ENCODE measurements at places on chromosomes 2 and 18.

DNA sequence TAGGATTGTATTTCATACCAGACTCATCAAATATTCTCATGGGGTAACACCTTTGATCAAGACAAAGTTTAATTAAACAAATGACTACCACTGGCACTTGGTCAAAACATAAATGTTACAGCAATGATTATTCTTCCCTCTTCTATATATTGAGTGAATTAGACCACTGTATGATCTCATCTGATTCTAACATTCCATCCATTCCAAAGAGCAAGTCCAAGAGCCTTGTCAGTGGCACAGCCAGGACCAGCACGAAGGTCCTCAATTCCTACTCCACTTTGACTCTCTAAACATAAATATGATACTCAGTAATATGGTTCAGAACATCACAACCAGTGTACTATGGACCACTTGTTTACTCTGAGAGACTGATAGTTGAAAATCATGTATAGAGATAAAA is 86.4 kb downstream of the AP1S3 start:
- DNase-seq = no peak

DNA sequence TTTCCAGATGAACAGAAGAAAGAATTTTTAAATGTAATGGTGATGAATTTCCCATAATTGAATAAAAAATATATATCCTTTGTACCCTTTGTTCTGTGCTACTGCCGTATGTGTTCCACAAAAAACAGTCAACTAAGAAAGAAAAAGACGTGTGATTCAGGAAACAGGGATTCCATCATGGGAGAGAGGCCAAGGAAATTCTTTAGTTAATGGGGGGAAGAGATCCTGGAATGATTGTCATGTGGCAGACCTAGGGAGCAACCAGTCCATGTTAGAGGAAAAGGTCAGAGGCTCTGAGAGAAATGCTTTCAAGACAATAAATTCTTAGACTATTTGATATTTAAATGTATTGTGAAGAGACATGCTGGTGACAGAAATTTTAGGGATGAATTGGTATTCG is 76.6 kb downstream of the CPO start:
- DNase-seq = no peak

DNA sequence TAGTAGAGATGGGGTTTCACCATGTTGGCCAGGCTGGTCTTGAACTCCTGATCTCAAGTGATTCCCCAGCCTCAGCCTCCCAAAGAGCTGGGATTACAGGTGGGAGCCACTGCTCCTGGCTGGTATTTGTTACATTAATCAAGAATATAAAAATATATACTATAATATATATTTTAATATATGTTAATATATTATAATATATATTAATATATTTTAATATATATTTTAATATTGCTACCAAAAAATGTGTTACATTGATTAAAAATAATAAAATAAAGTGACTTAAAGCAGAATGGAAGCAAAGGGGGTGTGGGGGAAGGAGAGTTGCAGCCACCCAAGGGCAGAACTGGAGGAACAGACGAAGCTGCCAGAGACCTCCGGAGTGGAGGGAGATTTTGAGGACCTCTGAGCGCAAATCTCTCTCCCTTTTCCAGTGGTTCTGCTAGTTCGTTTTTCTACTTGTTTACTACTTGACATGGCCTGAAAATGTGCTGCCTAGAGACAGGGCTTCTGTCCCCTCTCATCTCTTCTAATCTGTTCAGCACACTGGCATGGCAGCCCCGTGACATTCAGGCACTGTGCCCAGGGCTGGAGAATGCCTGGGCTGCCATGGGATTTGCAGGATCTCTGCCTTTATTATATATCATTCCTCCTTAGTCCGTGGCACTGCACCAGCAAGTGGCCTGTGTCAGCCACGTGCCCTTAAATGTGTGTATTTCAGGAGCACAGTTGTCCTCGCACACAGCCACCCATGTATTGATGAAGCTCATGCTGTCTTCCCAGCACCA is 47.9 kb upstream of the RAB12 start:
- no peak for DNase-seq

GRCh38 chr2:217451666-217452065 is 551.1 kb downstream of the TNS1 start:
- DNase-seq = no peak

GRCh38 chr2:83579507-83579906 is 879.6 kb downstream of the SUCLG1 start:
- DNase-seq = no peak

GRCh38 chr2:129550536-129550935 is 428.9 kb upstream of the RAB6C start:
- DNase-seq = no peak

DNA sequence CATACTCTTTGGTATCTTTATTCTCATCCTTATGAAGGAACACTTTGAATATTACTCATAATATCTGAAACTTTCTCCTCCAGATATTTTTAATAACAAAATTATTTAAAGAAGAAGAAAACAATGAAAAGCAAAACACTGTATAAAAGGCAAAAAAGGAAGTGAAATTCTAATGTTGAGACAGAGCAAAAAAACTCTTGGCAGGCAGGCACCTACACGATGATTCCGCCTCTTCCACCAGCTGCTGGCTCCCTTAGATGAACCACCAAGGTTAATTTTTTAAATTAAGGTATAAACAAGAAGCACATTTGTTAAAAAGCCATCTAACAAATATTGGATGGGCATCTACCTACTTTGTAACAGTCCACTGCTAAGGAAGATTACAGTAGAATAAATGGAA is 434.7 kb downstream of the EPHA4 start:
- DNase-seq = no peak

- DNase-seq = no peak
Observed at GRCh38 chr2:73285159-73285739, 971 bp upstream of the FBXO41 start.

DNA sequence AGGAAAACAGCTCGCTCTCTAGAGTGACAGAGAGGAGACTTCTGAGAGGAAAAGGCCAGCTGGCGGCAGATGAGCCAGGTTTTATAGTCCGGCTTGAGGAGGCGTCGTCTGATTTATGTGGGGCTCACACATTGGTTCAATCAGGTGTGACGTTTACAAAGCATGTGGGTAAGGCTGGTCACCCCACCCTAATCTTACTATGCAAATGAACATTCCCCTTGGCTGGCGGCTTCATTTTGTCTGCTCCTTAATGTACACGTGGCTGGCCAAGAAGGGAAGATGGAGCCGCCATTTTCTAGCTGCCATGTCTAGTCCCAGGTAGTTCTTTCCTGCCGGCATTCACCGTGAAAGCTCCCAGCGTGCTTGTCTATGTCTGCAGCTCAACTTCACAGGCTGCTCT is 299.1 kb upstream of the SPRED2 start:
- DNase-seq = no peak

- DNase-seq = no peak
Observed at GRCh38 chr18:7035807-7036206, 81.8 kb downstream of the LAMA1 start.

DNA sequence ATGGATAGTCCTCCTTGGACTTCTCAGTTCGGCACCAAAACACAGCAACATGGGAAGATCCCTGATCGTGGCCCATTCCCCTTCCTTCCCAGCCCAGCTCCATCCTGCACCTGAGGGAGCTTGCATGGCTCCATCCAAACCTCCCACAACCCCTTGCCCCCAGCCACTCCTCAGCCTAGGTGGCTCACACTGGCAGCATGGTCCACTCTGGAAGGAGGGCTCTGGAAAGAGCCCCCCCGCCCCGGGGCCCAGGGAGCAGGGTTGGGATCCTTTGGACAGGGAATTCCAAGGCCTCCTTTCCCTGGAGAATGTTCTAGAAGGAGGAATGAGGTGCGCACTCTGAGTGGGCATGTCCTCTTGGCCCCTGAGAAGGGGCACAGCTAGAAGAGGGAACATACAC is 62.8 kb upstream of the ID2 start:
- DNase-seq = no peak

GRCh38 chr2:179265082-179265510 is 464 bp upstream of the SESTD1 start:
- no peak for DNase-seq

GRCh38 chr2:72193723-72194122 is 46.1 kb upstream of the CYP26B1 start:
- no peak for DNase-seq

GRCh38 chr2:46977280-46977665 is 61.7 kb upstream of the MCFD2 start:
- DNase-seq = no peak

DNA sequence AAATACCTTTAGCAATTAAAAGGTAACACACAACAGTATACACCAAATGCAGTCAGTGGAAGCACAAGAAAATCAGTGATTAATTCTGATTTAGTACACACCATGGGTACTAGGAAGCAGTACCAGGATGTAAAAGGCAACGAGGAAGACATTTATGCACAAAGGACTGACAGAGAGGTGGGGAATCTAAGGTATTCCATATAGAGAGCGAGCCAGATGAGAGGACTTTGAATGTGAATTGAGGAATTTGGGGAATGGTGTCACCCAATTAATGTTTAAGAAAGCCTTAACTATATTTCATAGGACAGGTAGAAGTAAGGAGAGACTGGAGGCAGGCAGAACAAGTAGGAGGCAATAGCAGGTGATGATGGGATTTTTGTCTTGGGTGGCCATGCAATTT is 11.7 kb downstream of the CPS1 start:
- DNase-seq = no peak

GRCh38 chr2:172081221-172082022 is 3.9 kb upstream of the DLX1 start:
- no peak for DNase-seq

GRCh38 chr2:31274401-31275075 is 40.6 kb downstream of the EHD3 start:
- DNase-seq = no peak

DNA sequence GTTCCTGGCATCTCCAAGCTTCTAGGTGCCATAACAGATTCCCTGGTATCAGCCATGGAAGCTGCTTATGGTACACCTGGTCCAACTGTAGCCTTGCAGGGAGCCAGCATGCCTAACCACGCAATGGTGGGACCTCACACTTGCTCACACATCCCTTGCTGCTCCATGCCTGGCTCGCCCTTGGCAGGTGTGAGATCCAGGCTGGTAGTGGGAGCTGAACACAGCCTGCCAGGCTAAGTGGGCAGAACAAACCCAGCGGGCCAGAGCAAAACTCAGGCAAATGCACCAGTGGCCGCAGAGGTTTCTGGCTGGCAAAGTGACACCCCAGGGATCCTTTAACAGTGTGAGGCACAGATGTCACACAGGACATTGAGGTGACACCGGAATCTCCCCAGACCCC is 185.8 kb downstream of the NDUFA10 start:
- no peak for DNase-seq

DNA sequence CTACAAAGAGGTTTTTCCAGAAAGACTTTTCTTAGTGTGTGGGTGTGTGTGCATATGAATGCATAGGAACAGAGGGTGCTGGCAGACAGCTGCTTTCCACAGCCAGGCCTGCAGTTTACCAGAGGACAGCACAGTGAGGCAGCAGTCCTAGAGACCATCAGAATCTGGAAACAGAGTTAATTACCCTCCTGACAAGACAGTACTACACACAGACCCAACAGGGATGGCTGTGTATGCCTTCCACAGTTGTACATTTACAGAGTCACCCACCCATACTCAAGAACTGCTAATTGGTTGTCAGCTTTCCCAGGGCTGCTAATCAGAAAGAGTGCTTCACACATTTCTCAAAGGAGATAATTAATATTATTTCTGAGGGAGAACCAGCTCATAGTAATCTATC is 104.7 kb downstream of the FEZ2 start:
- no peak for DNase-seq

GRCh38 chr2:217314021-217314460 is 454.2 kb upstream of the TNP1 start:
- no peak for DNase-seq

- no peak for DNase-seq
Observed at GRCh38 chr2:36824273-36824672, 127.8 kb downstream of the VIT start.

- no peak for DNase-seq
Observed at GRCh38 chr2:229779650-229780049, 65.3 kb upstream of the DNER start.

DNA sequence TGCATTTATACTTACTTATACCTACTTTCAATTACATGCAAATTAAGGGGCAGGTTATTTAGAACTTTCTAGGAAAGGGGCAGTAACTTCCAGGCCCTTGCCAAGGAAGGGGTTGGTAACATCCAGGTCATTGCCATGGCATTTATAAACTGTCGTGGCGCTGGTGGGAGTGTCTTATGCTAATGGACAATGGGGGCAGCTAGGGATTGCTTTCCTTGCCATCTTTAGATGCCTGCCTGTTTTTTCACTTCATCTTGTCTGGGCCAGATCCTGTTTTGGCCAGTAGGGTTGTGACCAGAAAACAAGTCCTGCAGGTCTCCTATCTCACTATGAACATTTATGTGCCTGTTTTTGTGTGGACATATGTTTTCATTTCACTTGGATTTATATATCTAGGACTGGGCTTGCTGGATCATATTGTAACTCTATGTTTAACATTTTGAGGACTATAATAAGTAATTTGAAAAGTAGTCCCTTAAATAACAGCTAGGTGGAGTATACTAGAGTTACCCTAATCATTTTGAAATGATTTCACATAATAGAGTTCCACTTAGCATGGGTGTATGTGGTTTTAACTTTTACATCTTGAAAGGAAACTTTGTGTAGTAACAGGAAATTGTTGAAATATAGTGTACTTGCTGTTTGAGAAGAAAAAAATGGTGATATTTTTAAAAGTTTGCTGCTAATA is 56.1 kb downstream of the LCLAT1 start:
- DNase-seq = no peak

DNA sequence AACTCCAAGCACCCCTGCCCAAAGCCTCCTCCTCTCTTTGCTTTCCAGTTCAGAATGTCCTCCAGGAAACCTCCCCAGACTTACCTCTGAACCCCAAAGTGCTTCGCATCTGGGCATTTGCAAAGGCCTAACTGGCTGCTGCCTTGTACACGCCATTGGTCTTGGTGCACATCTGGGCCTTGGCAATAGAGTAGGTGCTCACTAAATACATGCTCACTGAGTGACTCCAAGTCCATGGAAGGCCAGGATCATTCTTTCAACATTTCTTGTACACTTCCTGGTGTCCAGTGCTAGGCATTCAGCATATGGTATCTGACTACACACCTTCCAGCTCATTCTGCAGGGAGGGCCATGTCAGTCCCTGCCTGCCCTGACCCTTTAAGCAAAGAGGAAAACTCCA is 28.4 kb downstream of the MRPL35 start:
- DNase-seq = no peak

GRCh38 chr2:80548469-80548868 is 243.9 kb upstream of the LRRTM1 start:
- DNase-seq = peak; percentile 95

All from NCI-H1694 (cell line).